ENCODE measurements at places on chromosomes 16 and 17. TPM values are rescaled to one million over a fixed set of nuclear protein-coding genes. Genes with fewer than 3 reads are reported as not detected.

LITAFD gene
- total RNA-seq = not detected

BAIAP3 gene
- total RNA-seq = 0.94 TPM

TEKT3 gene
- not detected for total RNA-seq

KRTAP1-5 gene
- not detected for total RNA-seq

TEKT1 gene
- total RNA-seq = not detected

AIPL1 gene
- not detected for total RNA-seq

TEDC2 gene
- total RNA-seq = 19.0 TPM

CCL8 gene
- not detected for total RNA-seq

MARVELD3 gene
- 0.29 TPM for total RNA-seq

AFMID gene
- total RNA-seq = 35.1 TPM

NXPH3 gene
- total RNA-seq = 0.50 TPM

CACNG4 gene
- total RNA-seq = 13.9 TPM

HBM gene
- not detected for total RNA-seq

KCNJ16 gene
- 0.21 TPM for total RNA-seq

XYLT1 gene
- 0.97 TPM for total RNA-seq

KRT17 gene
- total RNA-seq = 1.3 TPM

PDILT gene
- not detected for total RNA-seq

CHAD gene
- total RNA-seq = not detected

PRSS36 gene
- 0.59 TPM for total RNA-seq

KRTAP17-1 gene
- total RNA-seq = not detected

CASKIN2 gene
- 7.2 TPM for total RNA-seq

SHISA6 gene
- total RNA-seq = not detected

XAF1 gene
- not detected for total RNA-seq

ACSM3 gene
- 3.1 TPM for total RNA-seq

CDYL2 gene
- total RNA-seq = 0.33 TPM

LDHD gene
- total RNA-seq = 0.46 TPM

ZNF778 gene
- total RNA-seq = 9.2 TPM

EMC8 gene
- total RNA-seq = 74.0 TPM

TAT gene
- not detected for total RNA-seq

OTOP2 gene
- total RNA-seq = not detected

APOH gene
- 4.4 TPM for total RNA-seq

ARHGAP44 gene
- 2.8 TPM for total RNA-seq

DOC2A gene
- total RNA-seq = 1.7 TPM

HERPUD1 gene
- total RNA-seq = 101 TPM

HCRT gene
- not detected for total RNA-seq

PIK3R5 gene
- total RNA-seq = not detected

CRK gene
- 88.0 TPM for total RNA-seq

FN3K gene
- total RNA-seq = 9.1 TPM

DERL2 gene
- 111 TPM for total RNA-seq

SLC52A1 gene
- total RNA-seq = 0.68 TPM

COPZ2 gene
- 17.4 TPM for total RNA-seq

MYH8 gene
- not detected for total RNA-seq

All from A549 treated with GW870086 at 1 μM for 4 hours (cell line).